ENCODE measurements at places on chromosomes 6 and 20.
A peak's percentile ranks its signal among the peaks of the same experiment; 100 is the strongest.

DNA sequence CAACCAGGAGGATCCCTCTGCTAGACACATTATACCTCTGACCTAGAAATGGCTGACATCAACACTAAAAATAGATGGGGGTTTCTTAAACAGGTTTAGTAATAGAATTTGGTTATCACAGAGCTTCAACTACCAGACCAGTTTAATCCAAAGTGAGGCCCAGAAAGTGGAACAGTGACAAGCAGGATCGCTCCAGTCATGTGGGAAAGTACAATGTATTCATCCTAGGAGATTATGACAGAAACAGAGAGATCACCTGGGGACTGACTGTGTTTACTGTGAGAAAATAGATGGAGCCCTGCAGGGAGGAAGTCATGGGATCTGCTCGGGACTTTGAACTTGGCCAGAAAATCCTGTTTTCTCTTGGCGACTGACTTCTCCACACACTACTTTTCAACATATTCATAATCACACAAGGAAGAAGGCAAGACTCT lies 238.7 kb upstream of the SOX4 start:
- no peak for DNase-seq

DNA sequence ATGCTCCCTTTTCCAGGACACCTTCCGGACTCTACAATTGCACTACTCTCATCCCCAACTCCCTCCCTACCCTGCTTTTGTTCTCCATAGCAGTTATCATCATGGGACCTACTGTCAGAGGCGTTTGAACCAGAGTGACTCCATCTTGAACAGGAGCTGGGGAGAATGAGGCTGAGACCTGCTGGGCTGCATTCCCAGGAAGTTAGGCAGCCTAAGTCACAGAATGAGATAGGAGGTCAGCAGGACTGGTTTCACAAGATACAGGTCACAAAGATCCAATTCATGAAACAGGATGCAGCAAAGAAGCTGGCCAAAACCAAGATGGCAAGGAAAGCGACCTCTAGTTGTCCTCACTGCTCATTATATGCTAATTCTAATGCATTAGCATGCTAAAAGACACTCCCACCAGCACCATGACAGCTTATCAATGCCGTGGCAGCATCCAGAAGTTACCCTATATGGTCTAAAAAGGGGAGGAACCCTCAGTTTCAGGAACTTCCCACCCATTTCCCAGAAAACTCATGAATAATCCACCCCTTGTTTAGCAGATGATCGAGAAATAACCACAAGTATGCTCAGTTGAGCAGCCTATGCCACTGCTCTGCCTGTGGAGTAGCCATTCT lies 15.6 kb downstream of the SLC13A3 start:
- DNase-seq: no peak

DNA sequence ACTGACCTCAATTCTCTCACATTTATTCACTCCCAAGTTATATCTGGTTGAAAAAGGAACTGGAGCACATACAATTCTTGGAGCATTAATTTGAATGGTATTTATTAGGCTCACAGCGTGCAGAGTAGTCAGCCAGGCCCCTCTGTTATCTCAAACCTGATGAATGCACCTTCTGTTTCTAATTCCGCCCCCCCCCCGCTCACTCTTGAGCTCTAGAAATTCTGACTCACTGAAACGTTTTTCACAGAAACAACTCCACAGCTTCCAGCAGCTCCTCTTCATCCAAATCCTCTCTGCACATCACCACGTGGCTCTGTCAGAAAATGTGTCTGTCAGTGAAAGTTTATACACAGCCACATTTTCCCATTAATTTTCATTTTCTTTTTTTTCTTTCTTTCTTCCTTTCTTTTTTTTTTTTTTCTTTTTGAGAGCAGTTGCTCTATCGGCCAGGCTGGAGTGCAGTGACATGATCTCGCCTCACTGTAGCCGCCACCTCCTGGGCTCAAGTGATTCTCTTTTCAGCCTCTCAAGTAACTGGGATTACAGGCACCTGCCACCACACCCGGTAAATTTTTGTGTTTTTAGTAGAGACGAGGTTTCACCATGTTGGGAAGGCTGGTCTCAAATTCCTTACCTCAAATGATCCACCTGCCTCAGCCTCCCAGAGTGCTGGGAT lies 109.4 kb downstream of the TBXT start:
- DNase-seq: peak; percentile 66

DNA sequence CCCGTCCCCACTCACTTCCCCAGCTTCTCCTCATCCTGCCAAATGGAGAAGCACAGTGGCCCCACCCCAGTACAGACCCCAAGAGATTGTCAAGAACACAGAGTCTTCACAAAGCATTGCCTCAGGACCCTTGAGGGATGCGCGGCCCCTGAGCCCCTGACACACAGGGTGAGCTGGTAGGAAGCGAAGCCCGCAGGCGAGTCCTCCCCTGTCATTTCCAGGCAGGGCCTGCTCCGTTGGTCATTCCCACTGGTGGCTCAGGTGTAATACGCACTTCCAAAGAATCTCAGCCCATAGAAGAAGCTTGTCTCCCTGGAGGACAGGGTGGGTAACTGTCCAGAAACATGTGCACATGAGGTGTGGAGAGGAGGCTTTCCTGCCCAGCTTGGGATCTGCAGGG lies 404.2 kb downstream of the THBS2 start:
- DNase-seq: no peak

DNA sequence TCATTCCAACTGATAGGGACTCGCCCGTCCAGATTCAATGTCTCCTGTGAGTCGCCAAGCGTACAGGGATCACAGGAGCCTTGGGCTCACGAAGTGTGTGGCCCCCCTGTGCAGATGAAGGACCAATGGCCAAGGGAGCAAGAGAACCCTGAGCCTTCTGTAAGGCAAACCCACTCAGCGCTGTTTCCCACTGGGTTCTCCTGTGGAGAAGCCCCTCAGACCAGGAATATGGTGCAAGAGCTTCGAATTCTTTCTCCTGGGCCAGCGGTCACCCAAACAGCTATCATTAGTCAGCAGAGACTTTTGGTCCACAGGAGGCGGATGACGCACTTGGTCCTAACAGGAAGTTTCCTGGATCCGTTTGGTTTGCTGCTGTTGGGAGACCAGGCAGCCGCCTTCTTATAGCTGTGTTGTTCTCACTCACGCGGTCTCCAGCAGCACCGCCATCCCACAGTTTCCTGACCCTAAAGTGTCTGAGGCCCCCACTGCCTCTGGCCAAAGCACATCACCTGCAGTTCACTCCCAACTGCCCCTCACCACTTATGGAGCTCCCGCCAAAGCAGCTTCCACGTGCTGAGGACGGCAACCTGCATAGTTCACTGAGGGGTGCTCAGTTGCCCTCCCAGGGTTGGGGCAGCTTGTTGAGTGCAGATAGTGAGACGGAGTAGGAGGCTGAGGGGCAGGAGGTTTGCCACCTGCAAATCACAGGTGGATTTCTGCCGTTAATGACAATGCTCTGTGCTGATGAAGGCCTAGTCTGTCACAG lies 268.6 kb downstream of the ERMARD start:
- no peak for DNase-seq

GRCh38 chr20:6501061-6501460 lies 266.4 kb upstream of the BMP2 start:
- peak; percentile 36 for DNase-seq

GRCh38 chr6:107894809-107895396 lies 63.1 kb downstream of the SEC63 start:
- no peak for DNase-seq

GRCh38 chr6:25536781-25537180 lies 115.2 kb upstream of the SCGN start:
- no peak for DNase-seq

DNA sequence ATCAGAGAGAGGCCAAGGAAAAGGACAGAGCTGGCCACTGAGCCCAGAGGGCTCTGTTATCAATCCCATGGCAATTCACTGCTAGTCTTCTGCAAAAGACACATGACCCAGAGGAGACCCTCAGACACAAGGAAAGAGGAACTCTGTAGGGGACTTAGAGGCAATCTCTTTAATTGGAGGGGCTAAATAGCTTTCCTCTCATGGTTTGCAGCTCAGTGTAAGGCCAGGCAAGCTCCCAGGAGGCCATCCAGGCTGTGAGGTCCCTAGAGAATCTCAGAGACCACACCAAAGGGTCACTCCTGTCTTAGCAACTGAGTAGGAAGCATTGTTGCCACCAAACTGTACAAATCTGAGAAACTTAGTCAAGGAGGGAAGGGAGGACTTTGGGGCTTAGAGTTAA lies 10.0 kb upstream of the HLA-DOA start:
- DNase-seq: no peak

- DNase-seq: peak; percentile 31
Observed at GRCh38 chr20:49028684-49029083, 17.4 kb upstream of the CSE1L start.

DNA sequence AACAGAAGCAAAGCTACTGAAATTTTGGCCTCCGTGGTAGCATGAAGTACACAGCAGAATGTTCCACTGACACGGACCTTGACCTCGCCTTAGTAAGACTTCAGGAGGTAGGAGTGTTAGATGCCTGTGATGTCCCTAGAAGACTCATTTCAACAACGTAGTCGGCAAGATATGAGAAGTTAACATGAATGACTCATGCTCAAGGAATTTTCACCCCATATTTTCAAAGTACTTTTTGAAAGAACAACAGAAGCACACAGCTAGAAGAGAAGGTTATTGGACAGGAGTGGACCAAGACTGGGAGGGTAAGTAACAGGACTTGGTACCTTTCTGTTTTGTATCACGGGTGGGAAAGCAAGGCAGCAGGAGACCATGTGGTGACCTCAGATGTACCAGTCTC lies 78.0 kb downstream of the DZANK1 start:
- DNase-seq: peak; percentile 81

DNA sequence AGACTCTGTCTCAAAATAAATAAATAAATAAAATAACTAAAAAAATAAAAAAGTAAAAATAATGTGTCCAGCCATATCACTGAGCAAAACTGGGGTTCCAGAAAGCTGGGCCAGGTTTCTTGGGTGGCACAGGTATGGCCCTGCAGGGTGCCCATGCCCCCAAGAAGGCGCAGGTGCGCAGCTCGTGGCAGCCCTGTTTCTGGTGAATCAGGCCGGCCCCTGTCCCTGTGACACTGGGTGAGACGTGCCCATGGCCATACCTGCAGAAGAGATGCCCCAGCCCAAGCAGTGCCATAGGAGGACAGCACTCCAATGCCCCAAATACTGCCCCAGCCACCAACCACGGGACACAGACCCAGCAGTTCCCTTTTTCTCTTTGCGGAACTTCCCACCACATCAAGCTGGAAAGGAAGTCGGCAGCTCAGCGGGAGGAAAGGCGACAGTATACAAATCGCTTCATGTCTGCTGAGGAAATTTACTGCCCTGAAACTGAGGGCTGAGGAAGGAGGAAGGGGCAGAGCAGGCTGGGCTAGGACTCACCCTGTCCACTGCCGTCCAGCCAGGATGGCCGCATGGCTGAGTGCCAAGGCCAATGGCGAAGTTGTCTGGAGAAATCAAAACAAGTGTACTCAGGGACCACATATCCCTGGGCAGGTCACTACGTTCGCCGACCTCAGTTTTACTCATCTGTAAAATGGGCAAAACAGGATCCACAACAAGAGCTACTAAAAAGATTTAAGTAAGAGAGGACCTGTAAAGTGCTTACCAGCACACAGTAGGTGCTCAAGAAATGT lies 55.4 kb downstream of the PREX1 start:
- DNase-seq: no peak

Data from cardiac fibroblast (primary cell).